ENCODE measurements at places on chromosomes 4 and X.

DNA sequence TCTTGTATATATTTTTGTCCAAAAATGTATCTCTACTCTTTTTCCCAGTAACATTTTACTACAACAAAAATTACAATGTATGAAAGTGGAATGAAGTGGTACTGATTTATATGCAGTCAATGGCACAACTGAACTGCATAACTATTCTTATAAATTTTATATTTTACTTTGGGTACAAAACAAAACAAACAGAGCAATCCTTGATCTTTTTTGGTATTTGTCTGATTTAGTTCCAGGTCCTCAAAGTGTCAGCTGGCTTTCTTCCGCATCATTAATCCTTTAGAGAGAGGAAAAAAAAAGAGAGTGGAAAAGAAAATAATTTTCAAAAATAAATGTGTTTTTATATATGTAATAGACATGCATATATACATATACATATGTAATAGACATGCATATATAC lies 252.4 kb upstream of the SLIT2 start:
- DNase-seq, result no peak

DNA sequence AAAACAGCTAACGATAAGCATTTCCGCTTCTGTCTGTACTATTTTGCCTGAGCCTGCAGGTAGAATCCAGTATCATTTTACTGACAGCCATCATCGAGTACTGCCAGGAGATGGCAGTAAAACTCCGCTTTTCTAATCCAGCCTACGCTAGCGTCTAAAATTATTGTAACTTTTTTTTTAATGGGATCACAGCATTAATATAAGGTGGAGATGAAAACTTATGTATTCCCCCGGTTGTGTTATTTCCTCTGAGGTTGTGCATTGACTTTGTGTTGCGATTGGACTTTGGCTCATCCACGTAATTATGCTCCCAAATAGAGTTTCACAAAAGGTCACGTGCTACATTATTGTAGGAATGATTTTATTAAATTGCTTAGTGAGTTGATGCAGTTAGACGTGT lies 248.1 kb downstream of the C4orf33 start:
- peak; percentile 27 for DNase-seq

GRCh38 chr4:75948822-75949444 lies 8.1 kb upstream of the NAAA start:
- no peak for DNase-seq

GRCh38 chr4:78558410-78558809 lies 6.8 kb downstream of the ANXA3 start:
- DNase-seq, result no peak

DNA sequence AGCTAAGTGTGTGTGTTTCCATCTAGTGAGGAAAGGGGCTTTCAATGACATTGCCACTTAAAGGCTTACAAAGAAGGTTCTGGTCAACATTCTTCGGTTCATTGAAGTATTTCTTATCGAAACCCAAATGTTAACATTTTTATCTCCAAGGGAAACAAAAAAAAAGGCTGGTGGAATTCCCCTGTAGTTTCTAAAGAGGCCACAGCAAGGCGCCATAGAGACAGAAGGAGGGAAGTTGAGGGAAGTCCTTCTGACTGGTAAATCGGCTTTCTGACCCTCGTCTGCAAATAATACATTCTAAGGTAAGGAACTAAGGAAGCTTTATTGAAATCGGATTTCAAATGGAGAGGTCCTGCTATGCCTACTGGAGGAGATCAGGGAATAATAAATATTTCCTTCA lies 1.7 kb upstream of the ZFP42 start:
- DNase-seq, result peak; percentile 8

- peak; percentile 36 for DNase-seq
These were observed 68.5 kb downstream of the SH3RF1 start for GRCh38 chr4:169202145-169202699.

GRCh38 chr4:58669783-58670182 lies 1559.6 kb upstream of the IGFBP7 start:
- no peak for DNase-seq

DNA sequence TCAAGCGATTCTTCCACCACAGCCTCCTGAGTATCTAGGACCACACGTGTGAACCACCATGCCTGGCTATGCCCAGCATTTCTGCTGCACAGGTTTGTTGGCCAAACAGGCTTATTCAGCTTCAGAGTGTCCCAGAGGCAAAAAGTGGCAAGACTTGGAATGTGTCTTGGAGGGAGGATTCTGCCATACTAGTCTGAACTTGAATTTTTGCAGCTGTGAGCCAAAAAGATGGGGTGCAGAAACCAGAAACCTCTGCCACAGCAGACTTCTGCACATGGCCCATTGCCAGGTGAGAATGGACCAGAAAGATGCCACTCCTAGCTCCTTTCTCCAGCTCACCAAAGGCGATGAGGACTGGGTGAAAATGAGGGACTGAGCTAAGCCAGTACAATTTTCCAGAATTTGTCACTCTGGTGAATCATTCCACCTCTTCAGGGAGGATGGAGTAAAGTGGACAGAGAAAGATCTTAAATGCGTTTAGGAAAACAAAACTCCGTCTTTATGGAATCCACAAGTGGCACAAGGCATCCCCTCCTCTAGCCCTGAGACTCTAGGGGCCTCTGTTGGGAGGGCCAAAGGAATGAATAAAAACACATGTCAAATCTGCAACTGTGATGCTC lies 369.1 kb upstream of the CLNK start:
- no peak for DNase-seq

DNA sequence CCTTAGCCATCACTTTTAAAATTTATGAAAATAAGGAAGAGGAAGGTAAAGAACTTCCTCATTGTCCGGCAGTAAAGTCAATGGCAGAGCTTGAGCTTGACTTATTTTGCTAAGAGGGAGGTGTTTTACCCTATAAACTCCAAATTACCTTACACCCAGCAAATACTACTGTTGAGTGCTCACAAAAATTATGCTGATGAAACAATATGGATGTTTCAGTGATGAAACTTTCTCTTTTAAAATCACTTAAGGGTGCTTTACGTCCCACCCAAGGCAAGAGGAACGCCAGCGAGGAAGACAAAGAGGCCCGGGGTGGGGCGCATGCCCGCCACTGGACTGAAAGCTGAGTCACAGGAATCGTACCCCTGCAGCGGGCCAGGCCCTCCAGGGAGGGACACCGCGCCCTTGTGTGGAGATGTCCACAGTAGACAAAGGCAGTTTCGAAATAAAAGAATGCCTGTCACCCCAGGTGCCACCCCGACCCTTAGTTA lies 560 bp upstream of the TMSB4X start:
- DNase-seq, result peak; percentile 59

DNA sequence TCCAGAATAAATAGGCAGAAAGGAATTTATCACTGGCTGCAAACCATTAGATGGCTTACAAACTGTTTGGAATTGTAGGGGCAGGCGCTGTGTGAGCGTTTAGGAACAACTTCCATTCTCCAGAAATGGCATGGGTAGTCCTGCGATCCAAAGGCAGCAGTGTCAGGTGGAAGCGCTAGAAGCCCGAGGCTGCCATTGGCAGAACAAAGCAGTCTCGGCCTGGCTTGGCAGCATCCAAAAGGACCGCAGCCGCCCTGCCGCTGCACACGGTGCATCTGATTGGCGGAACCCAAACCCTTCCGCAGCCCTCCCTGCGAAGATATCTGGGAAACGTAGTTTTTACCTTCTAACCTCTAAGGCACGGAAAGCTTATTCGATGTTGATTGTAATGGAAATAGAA lies 23.6 kb upstream of the YTHDC1 start:
- DNase-seq, result no peak

- DNase-seq, result no peak
These were observed 5.0 kb downstream of the ARSD start for GRCh38 chrX:2924151-2924550.

DNA sequence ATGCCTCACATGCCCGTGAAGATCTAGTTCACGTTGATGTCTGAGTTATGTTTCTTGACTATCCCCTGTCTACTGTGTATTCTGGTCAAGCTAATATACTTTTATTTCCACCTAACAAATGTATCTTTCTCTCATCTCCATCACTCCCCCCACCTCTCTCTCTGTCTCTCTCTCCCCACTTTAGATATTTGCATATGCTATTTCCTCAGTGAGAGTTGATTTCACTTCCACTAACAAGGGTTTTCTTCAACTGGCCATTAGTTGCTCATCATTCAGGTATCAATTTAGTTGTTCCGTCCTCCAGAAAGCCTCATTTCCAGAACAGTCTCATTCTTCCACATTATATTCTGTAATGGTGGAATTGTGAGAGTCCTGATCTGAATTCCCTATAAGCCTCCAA lies 1777.8 kb upstream of the TENM3 start:
- DNase-seq, result no peak

GRCh38 chrX:102708900-102709299 lies 3.3 kb upstream of the GPRASP2 start:
- DNase-seq, result no peak

DNA sequence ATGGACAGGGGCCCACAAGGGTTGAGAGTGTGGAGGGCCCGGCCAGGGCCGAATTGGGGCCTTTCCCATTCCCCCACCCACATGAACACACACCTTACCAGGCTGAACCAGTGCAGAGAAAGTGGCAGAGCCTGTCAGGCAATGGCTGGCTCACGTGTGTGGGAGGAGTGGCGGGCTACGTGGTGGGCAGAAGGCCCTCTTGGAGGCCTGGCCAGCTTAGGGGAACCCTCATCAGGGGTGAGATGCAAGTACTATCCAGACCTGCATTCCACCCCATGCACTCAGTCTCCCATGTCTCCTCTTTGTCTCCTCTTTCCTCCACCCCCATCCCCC lies 965 bp downstream of the TCEAL4 start:
- no peak for DNase-seq

- DNase-seq, result no peak
These were observed 152.7 kb downstream of the APBB2 start for GRCh38 chr4:41061482-41062185.

GRCh38 chr4:18366892-18367291 lies 345.3 kb upstream of the LCORL start:
- DNase-seq, result peak; percentile 30

Data from ACHN (cell line).